NCI-H1930 (cell line): ENCODE measurements at places on chromosomes 5 and 9.

DNA sequence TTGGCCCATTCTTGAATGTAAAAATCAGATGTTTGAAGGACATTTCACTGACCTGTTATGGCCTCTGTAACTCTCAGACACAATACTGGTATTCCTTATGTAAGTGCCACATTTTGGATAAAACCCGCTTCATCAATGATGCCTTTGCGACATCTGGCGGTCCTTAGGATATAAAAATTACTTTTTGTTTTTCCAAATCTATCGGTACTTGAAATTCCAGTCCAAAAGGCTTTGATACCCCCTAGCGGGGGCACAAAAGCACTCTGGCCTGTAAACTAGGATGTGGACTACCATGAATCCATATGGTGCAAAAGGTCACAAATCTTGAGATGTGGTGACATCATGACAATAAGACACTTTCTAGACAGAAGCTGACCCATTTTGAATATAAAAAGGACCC, 291.8 kb downstream of the KIAA0825 start:
- DNase-seq, result no peak

GRCh38 chr5:98474216-98474615, 299.2 kb upstream of the RGMB start:
- DNase-seq, result no peak

DNA sequence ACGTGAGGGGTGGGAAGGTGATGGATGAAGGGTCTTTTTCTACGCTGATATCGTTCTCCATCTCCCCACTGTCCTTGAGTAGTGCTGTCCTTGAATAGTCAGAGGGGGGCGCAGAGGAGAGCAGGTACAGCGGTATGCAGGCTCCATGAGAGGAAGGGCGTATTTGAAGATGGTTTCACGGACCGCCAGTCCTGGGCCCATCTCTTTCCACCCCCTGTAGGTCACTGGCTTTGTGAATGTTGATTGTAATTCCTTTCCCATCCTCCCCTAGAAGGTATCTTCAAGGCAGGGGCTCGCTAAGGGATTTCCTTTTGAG, 40.8 kb upstream of the DAB2IP start:
- no peak for DNase-seq

- DNase-seq, result no peak
Measured at GRCh38 chr9:27717991-27718390, 144.7 kb upstream of the C9orf72 start.

DNA sequence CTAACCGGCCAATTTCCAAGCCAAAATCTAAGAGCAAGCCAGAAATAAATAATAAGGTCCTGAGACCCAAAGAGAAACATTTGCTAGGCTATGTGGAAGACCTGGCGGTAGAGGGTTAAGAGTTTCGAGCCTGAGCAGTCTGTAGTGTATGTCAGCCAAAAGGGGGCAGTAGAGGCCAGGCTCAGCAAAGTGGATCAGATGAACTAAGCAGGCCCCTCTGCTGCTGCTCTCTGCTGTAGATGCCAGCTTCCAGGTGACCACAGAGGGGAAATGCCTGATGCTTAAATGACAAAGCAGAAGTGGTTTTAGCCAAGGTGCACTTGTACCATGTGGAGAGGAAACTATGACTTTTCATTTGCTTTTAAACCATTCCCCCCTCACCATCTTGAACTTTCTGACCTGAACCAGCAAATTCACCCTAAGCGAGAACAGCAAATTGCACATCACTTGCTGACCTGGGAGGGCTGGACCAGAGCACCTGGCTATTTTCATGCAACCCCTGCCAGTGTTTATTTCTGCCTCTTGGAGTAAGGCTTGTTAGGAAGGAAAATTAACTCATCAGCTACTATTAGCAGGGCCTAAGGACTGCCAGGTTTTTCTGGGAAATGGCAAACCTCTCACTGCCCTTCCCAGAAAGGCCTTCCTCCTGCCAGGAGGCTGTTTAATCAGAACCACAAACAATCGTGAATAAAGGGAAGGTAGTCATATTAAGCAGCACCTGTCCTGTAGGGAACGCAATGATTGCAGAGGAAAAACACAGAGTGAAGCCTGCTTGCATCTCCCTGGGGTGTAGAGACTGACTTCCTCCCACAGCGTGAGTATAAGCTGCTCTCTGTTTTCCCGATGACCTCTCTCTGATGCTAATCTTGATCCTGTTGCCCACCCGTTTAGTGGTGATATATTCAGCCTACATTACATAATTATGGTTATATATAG, 818.2 kb downstream of the TLR4 start:
- DNase-seq, result peak; percentile 35

DNA sequence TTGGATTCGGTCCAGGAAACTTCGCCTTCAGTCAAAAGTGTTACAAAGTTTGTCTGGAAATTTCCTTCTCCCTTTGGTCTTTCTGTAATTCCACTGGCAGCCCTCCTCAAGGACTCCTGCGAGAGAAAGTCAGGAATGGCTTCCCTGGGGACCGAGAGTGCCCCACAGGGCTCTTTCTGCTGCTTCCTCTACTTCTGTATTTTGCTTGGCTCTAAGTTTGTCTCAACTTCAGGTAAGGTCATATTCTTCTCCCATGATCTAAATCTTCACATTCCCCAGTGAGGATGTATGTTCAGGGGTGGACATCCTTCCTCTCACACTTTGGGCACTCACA, 10.3 kb upstream of the RIOK2 start:
- DNase-seq, result no peak

DNA sequence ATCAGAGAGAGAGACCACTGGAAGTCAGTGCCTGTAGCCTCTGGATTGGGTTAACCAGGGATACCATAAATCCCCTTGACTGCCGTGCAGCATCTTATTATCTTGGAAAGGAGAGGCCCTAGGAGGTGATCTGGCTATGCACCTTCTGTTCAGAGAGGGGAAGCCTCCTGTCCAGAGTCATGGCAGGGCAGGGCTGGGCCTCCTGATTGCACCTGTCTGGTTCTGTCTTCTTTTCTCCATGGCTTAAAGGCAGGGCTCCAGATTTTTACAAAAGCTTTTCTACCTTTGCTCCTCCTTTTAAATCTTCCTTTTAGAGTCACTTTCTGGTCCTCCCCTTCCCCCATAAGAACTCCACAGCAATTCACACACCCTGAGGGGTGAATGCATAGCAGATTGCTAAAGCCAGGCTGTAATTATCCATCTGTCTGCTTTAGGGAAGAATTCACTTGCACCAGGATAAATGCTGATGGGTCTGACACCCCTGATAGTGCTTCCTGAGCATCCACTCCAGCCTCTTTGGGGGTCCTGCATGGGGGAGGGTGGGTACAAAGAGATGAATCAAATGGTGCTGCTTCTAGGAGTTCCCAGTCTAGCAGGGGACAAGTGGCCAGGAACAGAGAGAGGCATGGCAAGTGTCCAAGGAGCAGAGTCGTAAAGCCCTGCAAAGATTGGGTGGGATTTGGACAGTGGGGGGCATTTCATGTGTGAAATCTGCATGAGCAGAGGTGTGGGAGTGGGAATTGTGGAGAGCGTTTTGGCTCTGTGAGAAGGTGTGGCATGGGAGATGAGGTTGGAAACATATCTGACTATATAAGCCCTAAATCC, 141.3 kb upstream of the ALDH1B1 start:
- DNase-seq, result no peak

- DNase-seq, result no peak
Measured at GRCh38 chr5:167952278-167952995, 339.0 kb upstream of the WWC1 start.
